ENCODE measurements at places on chromosomes 7 and 10. TPM values are rescaled to one million over a fixed set of nuclear protein-coding genes. Genes with fewer than 3 reads are reported as not detected.

RAB11FIP2 gene
- total RNA-seq, result 53.7 TPM

FRMPD2 gene
- not detected for total RNA-seq

RNF133 gene
- 1.3 TPM for total RNA-seq

SCIN gene
- 3.6 TPM for total RNA-seq

JAKMIP3 gene
- total RNA-seq, result 0.54 TPM

NRCAM gene
- total RNA-seq, result 0.13 TPM

FBXW4 gene
- total RNA-seq, result 49.9 TPM

CDK13 gene
- total RNA-seq, result 77.9 TPM

SERPINE1 gene
- 247 TPM for total RNA-seq

LBX1 gene
- not detected for total RNA-seq

PTPRZ1 gene
- total RNA-seq, result not detected

ANKRD61 gene
- not detected for total RNA-seq

GLI3 gene
- 20.2 TPM for total RNA-seq

SH2B2 gene
- 2.5 TPM for total RNA-seq

FAM25G gene
- not detected for total RNA-seq

TNS3 gene
- 60.9 TPM for total RNA-seq

HPSE2 gene
- not detected for total RNA-seq

CYP26C1 gene
- 0.26 TPM for total RNA-seq

TEX36 gene
- total RNA-seq, result not detected

H2BK1 gene
- not detected for total RNA-seq

ITPRID1 gene
- not detected for total RNA-seq

CALCR gene
- not detected for total RNA-seq

MAGI2 gene
- total RNA-seq, result 22.2 TPM

AKR1B1 gene
- 143 TPM for total RNA-seq

MAT1A gene
- not detected for total RNA-seq

SLC13A1 gene
- not detected for total RNA-seq

SORBS1 gene
- total RNA-seq, result 2.6 TPM

PTCD1 gene
- total RNA-seq, result 6.2 TPM

TAS2R4 gene
- total RNA-seq, result 3.8 TPM

CYP3A4 gene
- not detected for total RNA-seq

SEMA4G gene
- total RNA-seq, result 0.26 TPM

NCF1 gene
- total RNA-seq, result not detected

ITGB8 gene
- total RNA-seq, result 41.0 TPM

TYW1 gene
- total RNA-seq, result 14.5 TPM

OAT gene
- 127 TPM for total RNA-seq

AKR1B15 gene
- 0.43 TPM for total RNA-seq

DEPP1 gene
- 140 TPM for total RNA-seq

EBLN1 gene
- total RNA-seq, result not detected

SLC39A12 gene
- total RNA-seq, result under 0.01 TPM

FOXI2 gene
- total RNA-seq, result not detected

RADIL gene
- total RNA-seq, result 1.0 TPM

STEAP1 gene
- 55.5 TPM for total RNA-seq

POP7 gene
- total RNA-seq, result 23.5 TPM

MYPN gene
- total RNA-seq, result 14.4 TPM

ZNF853 gene
- total RNA-seq, result 0.86 TPM

MBLAC1 gene
- 1.2 TPM for total RNA-seq

ASAH2B gene
- 4.6 TPM for total RNA-seq

C10orf90 gene
- 3.9 TPM for total RNA-seq

GPR26 gene
- not detected for total RNA-seq

COBL gene
- total RNA-seq, result 0.11 TPM

VWC2 gene
- total RNA-seq, result under 0.01 TPM

OR9A2 gene
- 0.22 TPM for total RNA-seq

UBN2 gene
- total RNA-seq, result 13.1 TPM

EDRF1 gene
- total RNA-seq, result 26.7 TPM

All from articular chondrocyte of knee joint (primary cell).